ENCODE measurements at places on chromosomes 2 and 18.

GRCh38 chr2:240204431-240205276 lies 64.2 kb upstream of the OTOS start:
- no peak for DNase-seq

- DNase-seq = no peak
These were observed 66.2 kb downstream of the APOB start for GRCh38 chr2:20977520-20978180.

- DNase-seq = no peak
These were observed 1005.4 kb downstream of the LRP1B start for GRCh38 chr2:141125432-141125831.

DNA sequence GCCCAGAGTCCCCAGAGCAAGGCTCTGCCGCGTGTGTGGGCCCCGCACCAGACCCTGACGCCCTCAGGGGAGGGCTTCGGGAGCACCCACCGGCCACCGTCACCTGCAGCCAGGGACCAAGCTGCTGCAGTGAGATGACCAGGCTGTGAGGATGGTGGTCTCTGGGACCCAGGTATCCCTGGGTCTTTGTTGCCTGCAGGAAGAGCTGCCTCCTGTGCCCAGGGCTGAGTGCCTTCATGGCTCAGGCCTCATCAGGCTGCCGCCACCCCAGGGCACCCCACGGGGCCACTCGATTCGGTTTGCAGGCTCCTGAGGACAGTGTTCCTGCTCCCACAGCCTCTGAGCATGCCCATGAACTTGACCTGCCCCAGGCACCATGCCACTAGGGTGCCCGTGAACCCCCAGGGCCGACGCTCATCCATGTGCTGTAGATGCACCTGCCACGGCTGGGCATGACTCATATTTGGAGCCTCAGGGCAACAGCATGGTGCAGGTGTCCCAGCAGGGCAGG lies 109.8 kb downstream of the FAM210A start:
- no peak for DNase-seq

DNA sequence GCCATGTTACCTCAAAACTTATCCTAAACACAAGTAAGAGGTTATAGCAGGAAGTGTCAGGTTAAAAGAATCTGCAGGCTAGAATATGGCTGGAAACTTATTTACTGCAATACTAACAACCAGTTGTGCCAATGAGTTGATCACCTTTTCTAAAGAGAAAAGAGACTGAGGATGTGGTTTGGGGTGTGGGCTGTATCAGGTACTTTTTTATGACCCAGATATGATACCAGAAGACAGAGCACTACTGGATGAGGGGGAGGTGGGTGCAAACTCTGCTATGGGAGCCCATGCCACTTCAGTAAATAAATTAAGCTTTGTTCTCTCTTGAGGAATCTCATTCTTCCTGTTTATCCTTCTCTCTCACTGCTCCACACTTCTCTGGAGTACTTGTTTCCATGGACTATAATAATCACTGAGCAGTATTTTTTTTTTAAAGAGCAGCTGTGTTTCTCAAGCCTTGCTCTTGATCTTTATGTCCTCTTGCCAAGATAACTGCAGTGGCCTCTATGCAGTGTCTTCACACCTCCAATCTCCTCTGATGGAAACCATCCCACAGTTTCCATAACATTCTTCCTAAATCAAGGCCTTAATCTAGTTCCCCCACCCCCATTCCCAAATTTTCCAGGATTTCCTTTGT lies 51.2 kb upstream of the NOSTRIN start:
- no peak for DNase-seq

DNA sequence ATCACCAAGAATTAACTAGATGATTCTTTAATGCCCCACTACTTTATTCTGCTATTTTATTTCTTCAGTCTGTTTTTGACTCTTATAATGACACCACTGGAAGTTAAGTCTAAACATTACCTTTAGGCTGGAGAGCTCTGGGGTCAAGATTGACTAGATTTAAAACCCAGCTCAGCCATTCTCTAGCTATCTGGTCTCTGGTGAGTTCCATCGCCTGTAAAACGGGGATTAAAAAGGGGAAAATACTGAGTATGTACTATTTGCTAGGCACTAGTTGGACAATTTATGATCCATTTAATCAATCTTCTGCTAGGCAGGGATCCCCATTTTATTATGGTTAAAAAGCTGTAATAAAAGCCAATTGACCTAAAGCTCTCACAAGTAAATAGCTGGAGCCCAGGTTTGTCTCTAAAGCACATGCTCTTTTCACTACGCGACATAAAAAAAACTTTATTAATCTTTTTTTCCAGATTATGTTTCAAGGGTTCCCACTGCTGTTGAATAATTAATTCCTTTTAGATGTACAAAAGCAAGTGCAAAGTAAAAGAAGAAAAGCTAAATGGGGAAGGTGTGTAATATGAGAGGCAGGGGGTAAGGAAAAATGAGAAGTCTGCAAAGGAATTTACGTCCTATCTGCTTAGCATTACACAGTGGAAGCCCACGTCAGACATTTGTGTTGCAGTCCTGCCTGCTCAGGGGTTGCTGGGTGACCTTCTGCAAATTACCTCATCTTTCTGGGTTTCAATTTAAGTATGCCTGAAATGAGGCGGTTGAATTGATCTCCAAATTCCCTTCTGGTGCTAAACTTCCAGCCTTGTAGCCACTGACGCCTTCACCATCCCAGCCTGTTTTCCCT lies 918 bp upstream of the NABP1 start:
- DNase-seq = peak; percentile 90

All from fibroblast of mammary gland (primary cell).